ENCODE measurements at places on chromosomes 1 and 21.
A peak's percentile ranks its signal among the peaks of the same experiment; 100 is the strongest.

- no peak for DNase-seq
These were observed 91.9 kb upstream of the CACNA1E start for GRCh38 chr1:181391301-181391900.

GRCh38 chr1:33682371-33682770 lies 181.5 kb upstream of the HMGB4 start:
- no peak for DNase-seq

DNA sequence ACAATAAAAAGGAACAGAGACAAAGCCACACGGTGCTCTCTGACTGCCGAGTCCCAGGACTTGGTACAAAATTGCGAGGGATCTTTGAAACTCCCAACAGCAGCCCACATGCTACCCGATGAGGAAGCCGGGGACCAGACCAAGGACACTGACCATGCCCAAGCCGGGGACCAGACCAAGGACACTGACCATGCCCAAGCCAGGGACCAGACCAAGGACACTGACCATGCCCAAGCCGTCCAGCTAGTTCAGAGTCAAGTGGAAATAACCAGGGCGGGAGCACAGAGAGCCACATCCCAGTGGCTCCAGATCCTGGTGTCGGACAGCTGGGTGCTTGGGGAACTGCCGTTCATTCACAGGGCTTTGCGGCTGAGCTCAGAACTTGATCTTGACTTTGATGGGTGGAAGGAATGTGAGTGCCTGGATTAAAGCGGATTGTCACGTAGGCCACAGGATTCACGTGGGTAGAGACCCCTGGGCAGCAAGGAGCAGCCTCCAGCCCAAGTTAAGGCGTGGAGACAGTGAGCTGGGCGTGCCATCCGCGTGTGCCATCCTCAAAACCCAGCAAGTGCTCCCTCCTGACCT lies 16.5 kb upstream of the TRAPPC10 start:
- no peak for DNase-seq

DNA sequence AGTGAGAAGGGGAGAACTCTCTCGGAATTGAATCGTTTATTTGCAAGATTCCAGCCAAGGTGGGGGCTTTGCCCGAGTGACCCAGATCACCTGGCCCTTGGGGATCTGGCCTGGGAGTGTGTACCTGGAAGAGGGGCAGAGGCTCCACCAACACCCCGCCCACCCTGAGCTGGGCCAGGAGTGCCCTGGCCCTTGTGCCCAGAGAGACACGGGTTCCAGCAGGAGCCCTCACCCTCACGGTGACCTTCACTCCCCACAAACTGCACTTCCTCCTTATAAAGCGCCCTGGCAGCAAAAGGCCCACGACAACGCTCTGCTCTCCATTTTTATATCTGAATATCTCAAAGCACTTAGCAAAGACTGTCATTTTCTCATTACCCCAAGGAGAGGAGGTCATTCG lies 16.6 kb downstream of the CASZ1 start:
- no peak for DNase-seq

DNA sequence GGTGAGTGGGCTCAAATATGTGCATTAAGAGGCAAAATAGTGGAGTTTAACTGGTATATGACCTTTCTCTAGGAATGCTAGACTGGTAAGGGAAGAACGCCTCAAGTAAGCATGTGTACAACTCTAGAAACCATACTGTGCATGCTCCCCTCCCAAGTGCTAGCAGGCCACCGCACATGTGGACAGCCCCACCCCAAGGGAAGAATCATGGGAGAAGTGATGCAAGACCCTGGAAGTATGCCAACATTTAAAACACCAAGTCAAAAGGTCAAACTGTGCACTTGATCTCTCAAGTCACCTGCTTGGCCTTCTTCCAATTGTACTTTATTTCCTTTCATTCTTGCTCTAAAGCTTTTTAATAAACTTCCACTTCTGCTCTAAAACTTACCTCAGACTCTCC lies 120.4 kb downstream of the WDR3 start:
- DNase-seq: peak; percentile 4

- DNase-seq: no peak
These were observed 105.2 kb downstream of the TSEN15 start for GRCh38 chr1:184156521-184157393.

DNA sequence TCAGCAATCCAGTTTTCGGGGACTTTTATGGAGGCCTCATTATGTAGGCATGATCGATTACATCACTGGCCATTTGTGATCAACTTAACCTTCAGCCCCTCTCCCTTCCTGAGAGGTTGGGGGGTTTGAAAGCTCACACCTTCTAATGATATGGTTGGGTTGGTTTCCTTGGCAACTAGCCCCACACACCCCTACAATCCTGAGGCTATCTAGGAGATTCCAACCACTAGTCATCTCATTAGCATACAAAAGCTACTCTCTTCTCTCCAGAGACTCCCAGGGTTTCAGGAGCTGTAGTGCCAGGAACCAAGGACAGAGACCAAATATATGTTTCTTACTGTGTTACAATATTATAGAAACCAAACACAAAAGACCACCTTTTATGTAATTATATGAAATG lies 35.2 kb upstream of the ZNF326 start:
- DNase-seq: no peak

DNA sequence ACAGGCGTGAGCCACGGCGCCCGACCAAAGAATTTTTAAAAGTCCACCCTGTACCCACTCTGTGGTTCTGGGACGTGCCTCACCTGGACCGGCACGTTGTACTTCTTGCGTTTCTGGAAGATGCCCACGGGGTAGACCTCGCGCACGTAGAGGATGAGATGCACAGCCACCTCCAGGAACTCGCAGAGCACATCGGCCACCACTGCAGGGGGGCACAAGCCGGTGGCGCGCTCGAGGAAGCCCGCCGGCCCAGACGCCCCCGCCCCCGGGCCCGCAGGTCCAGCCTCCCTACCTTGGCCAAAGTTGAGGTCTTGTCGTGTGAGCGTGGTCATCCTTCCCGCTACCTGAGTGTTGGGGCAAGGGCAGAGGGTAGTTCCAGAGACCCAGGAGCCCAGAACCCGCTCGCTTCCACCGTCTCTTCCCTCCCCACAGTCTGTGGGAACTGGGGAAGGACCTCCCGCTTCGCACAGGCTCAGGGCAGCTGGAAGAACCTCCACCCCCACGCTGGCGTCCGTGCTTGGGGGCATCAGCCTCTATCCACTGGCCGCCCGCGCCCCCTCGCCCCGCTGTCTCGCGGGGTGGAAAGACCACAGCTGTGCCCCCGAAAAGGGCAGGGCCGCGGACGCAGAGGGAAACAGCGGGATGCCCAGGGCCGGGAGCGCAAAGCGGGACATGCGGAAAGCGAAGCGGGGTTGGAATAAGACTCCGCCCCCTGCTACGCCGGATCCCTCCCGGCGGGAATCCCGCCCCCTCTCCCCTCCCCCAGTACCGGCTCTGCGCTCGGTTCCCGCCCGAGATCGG lies 478 bp downstream of the MAD2L2 start:
- no peak for DNase-seq

GRCh38 chr1:67084765-67085318 lies 30.9 kb upstream of the SLC35D1 start:
- DNase-seq: no peak

GRCh38 chr1:25699500-25700143 lies 83.0 kb downstream of the MAN1C1 start:
- DNase-seq: no peak

- no peak for DNase-seq
These were observed 16.9 kb upstream of the PWP2 start for GRCh38 chr21:44090325-44090724.
